NCI-H1930 (cell line): ENCODE measurements at places on chromosomes 5 and 9.

- DNase-seq, result no peak
Measured at GRCh38 chr9:122281368-122281767, 16.7 kb downstream of the MRRF start.

- no peak for DNase-seq
Measured at GRCh38 chr9:137387114-137387890, 35.7 kb downstream of the EXD3 start.

- DNase-seq, result no peak
Measured at GRCh38 chr5:71938895-71939294, 168.4 kb upstream of the MAP1B start.

DNA sequence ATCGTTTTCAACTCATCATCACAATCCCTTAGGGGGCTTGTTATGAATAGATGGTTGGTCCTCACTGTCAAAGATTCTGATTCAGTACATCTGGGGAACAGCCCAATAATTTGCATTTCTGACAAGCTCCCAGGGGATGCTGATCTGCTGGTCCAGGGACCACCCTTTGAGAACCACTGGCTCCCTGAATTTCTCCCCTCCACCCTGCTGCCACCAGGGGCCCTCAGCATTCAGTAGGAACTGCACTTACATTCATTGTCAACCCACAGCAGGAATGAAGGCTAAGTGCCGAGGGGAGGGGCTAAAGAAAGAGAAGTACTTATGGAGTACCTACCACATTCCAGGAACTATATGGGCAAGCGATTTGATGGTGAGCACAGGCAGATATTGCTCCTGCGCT lies 85.9 kb downstream of the BOD1 start:
- no peak for DNase-seq

GRCh38 chr5:55022450-55022849 lies 1.6 kb upstream of the GZMK start:
- DNase-seq, result no peak
